ENCODE measurements at places on chromosomes 5 and 9.
A peak's percentile ranks its signal among the peaks of the same experiment; 100 is the strongest.

DNA sequence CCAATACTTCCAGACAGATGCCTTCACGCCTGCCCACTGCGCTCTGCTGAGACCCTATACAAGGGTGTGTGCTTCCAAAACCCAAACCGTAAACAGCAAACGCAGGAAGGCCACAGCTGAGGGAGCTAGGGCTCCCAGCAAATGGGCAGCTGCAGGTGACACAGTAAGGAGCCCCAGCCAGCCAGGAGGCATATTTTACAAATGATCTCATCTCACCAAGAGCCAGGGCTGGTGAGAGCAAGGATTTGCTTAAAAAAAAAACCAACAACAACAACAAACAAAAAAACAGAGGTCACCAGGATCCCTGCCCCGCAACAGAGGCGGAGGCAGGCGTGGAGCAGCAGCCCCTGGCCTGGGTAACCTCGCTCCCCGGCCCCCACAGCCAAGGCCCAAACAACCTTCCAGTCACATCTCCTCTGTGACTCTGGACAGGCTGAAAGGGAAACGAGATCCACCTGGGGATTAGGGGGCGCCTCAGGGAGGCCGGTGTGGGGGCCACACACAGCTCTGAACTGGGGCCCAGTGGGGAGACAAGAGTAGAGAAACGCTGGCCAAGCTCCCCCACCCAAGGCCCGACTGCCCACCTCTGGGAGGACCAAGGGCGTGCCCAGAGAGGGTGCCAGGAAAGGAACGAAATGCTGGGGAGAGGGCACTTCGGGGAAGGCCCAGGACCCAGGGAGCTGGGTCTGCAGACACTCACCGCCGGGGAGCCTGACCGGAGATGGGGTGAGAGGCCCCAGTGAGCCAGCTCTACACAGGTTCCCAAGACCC, 3.3 kb downstream of the NACC2 start:
- DNase-seq: no peak

DNA sequence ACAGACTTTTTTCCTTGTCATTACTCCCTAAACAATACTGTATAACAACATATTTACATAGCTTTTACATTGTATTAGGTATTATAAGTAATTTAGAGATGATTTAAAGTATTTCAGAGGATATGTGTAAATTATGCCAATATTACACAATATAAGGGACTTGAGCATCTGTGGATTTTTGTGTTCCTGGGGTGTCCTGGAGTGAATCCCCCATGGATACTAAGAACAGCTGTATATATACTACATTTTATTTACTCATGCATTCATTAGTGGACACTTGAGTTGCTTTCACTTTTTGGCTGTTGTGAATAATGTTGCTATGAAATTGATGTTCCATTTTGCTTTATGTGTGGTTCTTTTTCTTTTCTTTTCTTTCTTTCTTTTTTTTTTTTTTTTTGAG, 348.8 kb downstream of the SH3GL2 start:
- DNase-seq: no peak

GRCh38 chr5:149002053-149002452, 60.8 kb downstream of the SH3TC2 start:
- no peak for DNase-seq

DNA sequence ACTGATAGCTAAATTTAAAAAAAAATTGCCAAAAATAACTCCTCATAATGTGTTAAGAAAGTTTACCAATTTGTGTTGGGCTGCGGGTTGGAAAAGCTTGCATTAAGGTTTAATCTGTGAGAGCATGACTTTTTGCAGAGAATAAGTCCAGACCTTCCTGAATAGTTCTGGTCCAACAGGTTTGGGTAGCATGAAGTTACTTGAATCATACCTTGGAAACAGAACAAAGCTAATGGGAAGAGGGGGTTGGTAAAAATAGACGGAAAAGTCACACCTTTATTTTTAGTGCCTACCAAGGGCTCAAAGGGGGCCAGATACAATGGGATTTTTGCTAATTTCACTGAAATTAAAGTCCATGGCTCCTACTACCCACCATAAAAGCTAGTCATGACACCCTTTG, 17.1 kb upstream of the MATR3 start:
- no peak for DNase-seq

GRCh38 chr5:1441166-1441865, 3.9 kb downstream of the SLC6A3 start:
- no peak for DNase-seq

GRCh38 chr5:67205981-67206380, 9.4 kb upstream of the CD180 start:
- no peak for DNase-seq

GRCh38 chr5:74587890-74588289, 52.6 kb downstream of the ENC1 start:
- no peak for DNase-seq

DNA sequence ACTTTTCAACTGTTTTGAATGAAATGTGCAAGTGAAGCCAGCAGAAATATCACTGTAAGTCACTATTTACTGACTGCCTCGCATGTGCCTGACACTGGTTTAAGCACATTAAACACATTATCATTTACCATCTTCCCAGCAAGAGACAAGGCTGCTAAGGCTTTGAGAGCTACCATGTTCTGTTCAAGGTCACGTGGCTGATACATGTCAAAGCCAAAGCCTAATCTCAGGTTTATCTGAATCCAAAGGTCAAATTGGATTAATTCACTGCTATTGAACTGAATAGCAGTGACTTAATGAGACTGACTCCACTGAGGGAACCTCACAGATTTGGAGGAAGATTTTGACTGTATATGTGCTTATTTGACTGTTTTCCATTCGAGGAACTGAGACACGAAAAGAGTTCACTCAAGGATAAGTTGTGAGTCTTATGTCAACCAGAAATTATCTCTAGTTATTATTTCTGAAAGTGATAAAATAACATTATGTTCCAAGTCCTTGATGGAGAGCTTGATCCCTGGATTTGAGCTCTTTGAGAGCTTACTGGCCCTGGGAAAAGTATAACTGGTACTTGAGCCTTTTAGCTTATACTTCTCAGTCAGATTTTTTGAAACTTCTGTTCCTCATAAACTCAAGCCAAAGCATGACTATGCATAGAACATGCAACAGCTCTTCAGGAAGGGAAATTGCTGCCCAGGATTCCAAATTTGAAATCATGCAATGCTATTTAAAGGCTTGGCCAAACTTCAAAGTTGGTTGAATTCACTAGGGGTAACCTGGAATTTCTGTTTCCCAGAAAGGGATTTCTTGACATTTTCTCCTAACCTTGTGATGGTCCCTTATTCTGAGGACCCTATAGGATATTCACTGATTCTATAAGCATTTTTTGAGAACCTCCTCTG, 23.4 kb upstream of the ARHGAP26 start:
- DNase-seq: no peak

DNA sequence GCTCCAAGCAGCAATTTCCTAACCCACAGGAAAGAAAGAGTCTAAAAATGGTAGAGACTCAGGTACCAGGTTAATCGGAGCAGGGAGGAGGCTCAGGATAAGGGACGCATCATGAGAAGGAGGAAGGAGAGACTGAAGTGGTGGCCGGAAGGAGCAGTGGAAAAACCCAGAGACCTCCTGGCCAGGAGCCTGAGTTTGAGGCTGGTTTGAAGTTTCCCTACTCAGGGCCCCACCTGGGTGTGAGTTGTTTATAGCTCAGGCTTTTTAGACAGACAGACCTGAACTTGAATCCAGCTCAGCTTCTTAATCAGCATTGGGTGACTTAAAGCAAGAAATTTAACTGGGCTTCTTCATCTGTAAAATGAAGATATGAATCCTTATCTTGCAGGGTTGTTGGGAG, 11.9 kb upstream of the AQP7 start:
- no peak for DNase-seq

GRCh38 chr5:128480906-128481633, 57.0 kb downstream of the FBN2 start:
- no peak for DNase-seq

DNA sequence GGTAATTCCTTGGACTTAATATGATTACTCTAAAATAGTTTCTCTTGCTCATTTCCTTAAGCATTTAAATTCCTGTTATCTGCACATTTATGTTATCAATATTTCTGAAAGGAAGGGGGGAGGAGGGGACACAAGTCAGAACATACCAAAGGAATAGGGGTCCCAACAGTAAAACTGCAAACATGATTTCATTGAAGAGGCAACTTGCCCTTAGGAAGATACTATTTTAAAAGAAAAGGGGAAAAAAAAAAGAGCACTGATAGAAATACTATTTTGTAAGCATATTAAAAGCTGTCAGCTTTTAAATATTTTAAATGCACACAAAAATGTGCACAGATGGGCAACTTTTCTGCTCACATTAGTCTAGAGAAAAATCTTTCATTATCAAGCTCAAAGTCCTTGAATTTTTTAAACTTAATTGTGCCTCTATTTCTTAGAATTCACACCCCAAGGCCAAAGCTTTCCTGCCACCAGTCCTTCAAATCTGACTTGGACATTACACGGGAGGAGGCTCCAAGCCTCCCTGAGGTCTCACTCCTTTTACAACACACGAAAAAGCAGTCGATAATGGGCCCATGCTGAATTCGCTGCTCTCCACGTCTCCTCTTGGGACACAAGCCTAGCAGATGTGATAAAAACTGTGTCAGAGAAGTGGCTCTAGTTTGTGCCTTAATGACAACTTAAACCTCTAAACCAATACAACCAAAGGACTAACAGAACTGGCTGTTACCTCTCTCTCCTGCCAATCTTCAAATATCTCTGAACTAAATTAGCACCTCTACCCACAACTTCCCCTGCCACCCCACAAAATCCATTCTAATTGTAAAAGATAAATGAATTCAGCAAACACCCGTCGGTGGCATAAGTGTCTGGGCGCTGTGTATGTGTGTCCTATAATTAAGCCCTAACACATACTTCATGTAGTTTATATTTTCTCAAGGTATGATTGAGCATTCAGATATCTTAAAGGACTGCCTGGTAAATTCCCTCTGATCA, 154.3 kb downstream of the DENND1A start:
- DNase-seq: no peak

GRCh38 chr5:82405161-82405560, 127.0 kb upstream of the RPS23 start:
- no peak for DNase-seq

DNA sequence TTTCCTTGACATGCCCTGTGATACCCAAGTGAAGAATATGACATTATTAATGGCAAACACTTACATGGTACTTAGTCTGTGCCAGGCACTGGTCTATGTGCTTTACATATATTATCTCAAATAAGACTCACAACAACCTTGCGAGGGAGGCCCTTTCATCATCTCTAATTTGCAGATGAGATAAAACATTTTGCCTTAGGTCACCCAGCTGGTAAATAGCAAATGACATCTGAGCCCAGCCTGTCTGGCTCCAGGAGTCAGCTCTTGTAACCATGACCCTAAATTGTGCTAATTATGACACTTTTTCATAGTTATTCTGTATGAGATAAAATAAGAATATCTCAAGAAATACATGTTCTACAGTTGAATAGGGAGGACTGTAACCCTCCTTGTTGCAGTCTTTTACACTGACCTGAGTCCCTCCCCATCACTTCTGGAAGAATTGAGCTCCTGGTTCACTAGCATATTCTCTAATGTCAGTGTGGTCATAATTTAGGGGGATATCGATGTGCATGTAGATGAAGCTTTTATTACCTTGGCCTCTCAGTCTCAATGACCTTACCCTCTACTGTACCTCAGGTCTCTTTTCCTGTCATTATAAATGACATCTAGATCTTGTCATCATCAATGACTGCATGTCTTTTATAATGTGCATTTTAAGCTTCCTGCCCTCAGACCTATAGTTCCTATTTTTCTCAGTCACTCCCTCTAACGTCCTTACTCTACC, 126.1 kb upstream of the HAPLN1 start:
- DNase-seq: no peak

- no peak for DNase-seq
Observed at GRCh38 chr9:113468716-113469448, 5.4 kb downstream of the RGS3 start.

GRCh38 chr9:34517185-34517584, 5.6 kb downstream of the ENHO start:
- no peak for DNase-seq

- no peak for DNase-seq
Observed at GRCh38 chr5:124704594-124705284, 41.7 kb downstream of the ZNF608 start.

GRCh38 chr5:154311362-154311761, 120.8 kb downstream of the GALNT10 start:
- DNase-seq: no peak

DNA sequence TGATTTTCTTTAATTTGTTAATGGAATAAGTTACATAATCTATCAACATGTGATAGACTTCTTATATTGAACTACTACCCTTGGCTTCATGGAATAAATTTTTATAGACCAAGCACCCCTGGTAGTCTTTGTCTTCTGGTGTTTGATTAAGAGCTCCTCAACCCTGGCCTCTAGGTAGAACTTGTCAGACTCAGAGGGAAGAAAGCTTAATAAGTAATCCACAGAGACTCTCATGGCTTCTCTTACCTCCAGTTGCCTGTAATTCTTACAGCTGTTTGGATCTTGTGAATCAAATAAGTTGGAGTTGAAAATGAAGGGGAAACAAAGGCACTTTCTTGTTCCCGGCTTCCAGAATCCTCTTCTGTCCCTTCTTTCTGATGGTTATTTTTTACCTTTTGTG, 7.0 kb upstream of the GPR21 start:
- no peak for DNase-seq

GRCh38 chr5:121497176-121497575, 354.5 kb upstream of the FTMT start:
- no peak for DNase-seq

- no peak for DNase-seq
Observed at GRCh38 chr5:164799391-164799790, 1294.0 kb downstream of the MAT2B start.

DNA sequence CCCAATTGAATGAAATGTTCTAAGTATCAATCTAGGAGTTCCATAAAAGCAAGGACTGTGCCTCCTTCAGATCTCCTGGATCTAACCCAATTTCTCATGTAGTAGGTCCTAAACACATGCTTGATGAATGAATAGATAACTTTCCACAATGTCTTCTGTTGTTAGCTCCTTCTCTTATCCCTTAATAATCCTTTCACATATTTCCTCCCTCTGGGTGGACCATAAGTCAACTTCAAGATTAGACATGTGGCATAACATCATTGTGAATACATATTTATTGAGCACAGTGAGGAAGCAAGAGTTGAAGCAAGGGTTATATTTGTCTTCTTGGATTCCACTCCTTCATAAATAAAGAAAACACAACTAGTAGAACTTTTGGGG, 108.6 kb upstream of the EGFLAM start:
- no peak for DNase-seq

- DNase-seq: no peak
Observed at GRCh38 chr9:366620-367019, 152.0 kb downstream of the DOCK8 start.

- DNase-seq: peak; percentile 24
Observed at GRCh38 chr5:141633871-141634561, 2.6 kb downstream of the HDAC3 start.

DNA sequence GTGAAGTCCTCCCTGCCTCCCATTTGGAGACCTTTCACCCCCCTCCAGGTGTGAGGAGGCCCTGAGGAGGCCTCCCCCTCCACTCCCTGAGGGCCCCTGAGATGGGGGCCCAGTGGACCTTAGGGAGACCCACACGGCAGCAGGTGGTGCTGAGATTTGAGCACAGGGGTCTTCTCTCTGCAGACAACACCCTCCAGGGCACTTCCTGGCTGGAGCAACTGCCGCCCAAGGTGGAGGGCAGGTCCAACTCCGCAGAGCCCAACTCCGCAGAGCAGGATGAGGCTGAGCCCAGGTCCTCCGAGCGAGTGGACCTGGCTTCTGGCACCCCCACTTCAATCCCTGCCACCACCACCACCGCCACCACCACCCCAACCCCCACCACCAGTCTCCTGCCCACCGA, 27.0 kb downstream of the OLFML2A start:
- DNase-seq: no peak

Data from CD4-positive, CD25-positive, alpha-beta regulatory T cell (primary cell).